CD4-positive, alpha-beta T cell treated with Interleukin-21 for 1 hour (primary cell): ENCODE measurements at places on chromosomes 4 and X.

DNA sequence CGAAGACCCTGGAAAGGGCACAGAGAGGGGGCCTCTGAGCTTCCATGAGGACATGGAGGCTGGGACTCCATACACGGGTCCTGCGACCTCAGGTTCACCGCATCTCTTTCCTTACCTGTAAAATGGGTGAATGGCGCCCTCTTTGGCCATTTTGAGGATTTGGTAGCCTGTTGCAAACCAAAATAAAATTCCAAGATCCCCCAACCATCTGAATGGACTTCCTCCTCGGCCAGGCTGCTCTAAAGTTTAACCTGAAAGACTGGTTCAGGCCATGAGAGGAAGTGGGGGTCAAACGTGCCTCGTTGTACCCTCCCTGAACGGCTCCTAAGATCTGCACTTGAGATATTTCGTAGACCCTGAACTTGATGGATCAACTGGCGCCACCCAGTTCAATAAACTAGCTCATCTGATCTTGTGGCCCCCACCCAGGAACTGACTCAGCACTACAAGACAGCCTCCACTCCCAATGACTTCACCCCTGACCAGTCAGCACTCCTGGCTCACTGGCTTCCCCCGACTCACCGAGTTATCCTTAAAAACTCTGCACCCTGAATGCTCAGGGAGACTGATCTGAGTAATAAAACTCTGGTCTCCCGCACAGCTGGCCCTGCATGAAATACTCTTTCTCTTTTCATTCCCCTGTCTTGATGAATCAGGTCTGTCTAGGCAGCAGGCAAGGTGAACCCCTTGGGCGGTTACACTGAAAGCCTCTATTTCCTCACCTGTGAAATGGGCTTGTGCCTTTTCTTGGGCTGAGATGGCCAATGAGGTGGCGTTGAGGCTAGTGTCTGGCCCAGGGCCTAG lies 32.9 kb upstream of the GPR78 start:
- DNase-seq, result no peak

- DNase-seq, result no peak
These were observed 139.7 kb downstream of the TSPAN5 start for GRCh38 chr4:98518559-98519267.

GRCh38 chr4:125985856-125986255 lies 671.1 kb downstream of the FAT4 start:
- DNase-seq, result no peak

GRCh38 chrX:7115557-7115956 lies 32.0 kb upstream of the STS start:
- no peak for DNase-seq

- no peak for DNase-seq
These were observed 1027.3 kb downstream of the PCDH18 start for GRCh38 chr4:136505020-136505419.

DNA sequence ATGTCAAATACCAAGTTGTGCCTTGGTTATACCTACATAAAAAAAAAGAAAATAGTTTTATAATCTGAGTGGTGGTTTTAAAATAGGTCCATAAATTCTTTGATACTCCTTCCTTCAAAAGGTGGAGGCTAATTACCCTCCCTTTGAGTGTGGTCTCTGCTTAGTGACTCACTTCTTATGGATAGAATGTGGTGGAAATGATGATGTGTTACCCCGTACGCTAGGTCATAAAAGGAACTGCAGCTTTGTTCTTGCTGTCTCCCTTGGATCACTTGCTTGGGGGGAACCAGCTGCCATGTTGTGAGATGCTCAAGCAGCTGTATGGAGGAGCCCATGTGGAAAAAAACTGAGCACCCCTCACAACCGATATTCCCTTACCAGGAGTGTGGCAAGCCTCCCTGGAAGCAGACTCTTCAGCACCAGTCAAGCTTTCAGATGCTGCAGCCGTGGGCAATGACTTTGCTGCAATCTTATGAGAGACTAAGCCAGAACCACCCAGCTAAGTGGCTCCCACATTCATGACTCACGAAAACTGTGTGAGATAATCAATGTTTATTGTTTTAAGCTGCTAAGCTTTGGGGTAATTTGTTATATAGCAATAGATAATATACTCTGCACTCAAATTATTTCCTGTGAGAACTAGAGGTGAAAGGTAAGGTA lies 195.0 kb upstream of the GATB start:
- DNase-seq, result no peak

GRCh38 chr4:2331043-2331420 lies 69.1 kb upstream of the MXD4 start:
- DNase-seq, result no peak

- DNase-seq, result no peak
These were observed 2464.6 kb downstream of the PCDH7 start for GRCh38 chr4:33184657-33185290.

GRCh38 chrX:17842769-17843525 lies 18.2 kb downstream of the RAI2 start:
- no peak for DNase-seq

GRCh38 chrX:110037178-110037577 lies 34.3 kb downstream of the TMEM164 start:
- DNase-seq, result no peak

DNA sequence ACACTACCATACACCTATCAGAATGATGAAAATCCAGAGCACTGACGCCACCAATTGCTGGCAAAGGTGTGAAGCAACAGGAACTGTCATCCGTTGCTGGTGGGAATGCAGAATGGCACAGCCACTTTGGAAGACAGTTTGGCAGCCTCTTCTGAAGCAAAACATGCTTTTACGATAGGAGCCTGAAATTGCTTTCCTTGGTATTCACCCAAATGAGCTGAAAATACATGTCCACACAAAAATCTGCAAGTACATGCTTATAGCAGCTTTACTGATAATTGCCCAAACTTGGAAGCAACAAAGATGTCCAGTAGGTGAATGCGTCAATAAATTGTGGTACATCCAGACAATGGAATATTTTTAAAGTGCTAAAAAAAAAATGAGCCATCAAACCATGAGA lies 322.8 kb upstream of the FAT1 start:
- no peak for DNase-seq

DNA sequence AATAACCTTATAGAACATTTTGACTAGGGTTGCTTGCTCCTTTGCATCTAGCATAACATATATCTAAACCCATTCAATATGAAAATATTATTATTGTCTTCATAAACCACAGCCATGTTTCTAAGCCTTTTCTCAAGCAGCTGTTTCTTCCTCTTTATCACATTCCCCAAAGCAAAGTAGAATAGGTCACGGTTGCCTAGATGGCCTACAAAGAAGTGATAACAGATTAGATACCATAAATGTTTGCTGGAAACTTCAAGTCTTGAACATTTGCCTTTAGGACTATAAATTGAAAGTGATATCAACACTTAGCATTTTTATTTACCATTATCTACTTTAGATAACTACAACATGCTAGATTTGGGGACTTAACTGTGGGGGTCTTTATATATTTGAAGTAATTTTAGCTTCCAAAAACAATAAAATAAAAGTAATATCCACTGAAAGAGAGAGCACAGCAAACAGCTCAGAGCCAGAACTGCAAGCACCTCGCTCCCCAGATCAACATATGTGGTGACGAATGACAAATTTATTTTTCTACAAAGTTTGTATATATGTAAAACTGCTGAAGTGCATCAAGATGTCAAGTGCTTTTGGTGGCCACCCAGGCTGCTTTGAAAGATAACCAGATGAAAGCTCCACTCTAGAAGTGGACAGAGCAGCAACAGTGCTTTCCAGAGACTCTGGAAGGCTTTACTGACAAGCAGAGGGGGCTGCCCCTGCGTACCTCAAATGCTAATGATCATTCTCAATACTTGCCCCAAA lies 8.0 kb downstream of the HHIP start:
- no peak for DNase-seq

DNA sequence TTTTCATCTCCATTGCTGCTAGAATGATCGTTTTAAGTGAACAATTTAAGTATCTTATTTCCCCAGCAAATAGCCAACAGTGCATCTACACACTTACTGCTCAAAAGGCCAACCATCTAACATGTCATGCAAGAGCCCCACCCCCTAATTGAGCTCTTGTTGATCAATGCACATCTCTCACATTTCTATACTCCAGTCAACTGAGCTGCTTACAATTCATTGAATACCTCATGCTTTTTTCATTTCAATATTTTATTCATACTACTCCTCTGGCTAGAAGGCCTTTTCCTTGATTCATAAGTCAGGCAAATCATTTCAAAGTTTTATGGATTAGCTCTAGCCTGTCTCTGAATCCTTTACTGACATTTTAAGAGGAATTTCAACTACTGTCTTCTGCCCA lies 79.0 kb upstream of the WDR17 start:
- DNase-seq, result no peak

DNA sequence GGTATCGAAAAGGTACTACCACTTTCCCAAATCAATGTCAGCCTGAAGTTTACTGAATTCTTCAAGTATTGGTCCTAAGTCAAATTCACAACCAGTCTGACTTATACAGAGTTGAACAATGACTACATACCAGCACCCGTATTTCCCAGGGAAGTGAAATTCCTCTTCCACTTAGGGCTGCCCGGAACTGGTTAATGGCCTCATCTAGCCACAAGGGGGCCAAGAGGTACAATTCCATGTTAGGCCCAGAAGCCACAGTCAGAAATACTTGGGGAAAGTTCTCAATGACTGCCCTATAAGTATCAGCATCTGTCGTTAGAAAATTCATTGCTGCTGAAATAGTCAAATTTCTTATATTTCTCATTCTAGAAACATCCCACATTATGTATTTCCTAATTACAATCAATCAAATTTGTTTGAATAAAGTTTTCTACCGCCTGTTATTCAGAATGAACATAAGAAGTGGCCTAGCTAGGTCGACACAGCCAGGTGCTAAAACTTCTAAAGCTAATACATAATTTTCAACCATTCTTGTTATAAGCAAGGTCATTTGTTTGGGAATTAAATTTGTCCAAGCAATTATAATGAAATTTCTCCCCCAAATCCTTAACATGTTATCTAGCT lies 5.6 kb upstream of the PCDH7 start:
- DNase-seq, result no peak

DNA sequence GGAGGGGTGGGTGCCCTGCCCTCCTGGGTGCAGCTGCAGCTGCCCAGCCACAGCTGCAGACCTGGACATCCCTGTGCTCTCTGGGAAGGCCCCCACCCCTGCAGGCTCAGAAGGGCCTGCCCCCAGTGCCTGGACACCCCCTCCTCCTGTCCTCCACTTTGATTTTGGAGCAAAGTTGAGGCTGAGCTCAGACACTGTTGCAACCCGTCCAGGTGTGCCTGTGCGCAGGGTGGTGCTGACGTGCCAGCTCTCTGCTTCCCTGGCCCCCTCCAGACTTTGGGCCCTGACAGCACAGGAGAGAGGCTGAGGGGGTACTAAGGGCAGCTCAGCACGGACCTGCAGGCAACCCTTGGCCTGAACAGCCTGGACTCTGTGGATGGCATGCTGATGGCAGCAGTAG lies 750.3 kb downstream of the ARAP2 start:
- DNase-seq, result no peak

- DNase-seq, result peak; percentile 55
These were observed 29.1 kb upstream of the TRO start for GRCh38 chrX:54891573-54891972.

- no peak for DNase-seq
These were observed 110.7 kb upstream of the GALNT7 start for GRCh38 chr4:173057901-173058300.

DNA sequence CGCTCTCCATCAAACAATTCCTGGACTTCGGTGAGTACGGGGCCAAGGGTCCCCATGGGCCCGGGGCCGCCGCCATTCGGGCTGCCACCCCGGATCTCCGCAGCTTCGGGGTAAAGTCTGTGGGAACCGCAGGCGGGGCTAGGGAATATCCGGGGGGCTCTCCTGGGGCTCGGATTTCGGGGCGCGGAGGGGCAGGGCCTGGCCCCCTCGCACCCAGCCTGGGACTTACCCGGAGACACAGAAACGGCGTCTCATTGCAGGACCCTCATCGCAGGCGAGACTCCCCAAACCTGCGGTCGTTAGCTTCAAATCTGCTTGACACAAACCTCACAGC lies 413 bp downstream of the PDK3 start:
- DNase-seq, result peak; percentile 34

- DNase-seq, result peak; percentile 49
These were observed 22.0 kb upstream of the SMIM31 start for GRCh38 chr4:164731827-164732474.

- DNase-seq, result no peak
These were observed 84.0 kb downstream of the WWC2 start for GRCh38 chr4:183182873-183183725.

- no peak for DNase-seq
These were observed 281.0 kb downstream of the BMPR1B start for GRCh38 chr4:95038791-95039190.
